ENCODE measurements at places on chromosomes 6 and 20.

DNA sequence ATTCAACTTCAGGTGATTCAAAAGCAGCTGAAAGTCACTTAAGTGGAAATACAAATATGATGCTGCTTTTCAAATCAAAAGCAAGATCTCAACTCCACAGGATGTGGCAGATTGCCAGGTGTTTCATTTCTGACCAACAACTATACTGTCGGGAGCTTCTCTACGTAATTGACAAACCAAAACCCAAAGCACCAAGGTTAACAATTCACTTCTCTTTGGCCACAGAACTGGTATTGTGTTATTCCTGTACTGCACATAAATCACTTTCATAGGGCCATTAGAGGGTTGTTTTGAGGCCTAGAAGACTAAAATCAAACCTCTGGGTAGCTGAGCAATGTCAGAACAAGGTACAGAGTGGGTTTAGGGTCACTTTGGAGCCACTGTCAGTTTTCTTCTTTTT lies 169.7 kb downstream of the HAO1 start:
- DNase-seq, result no peak
- H3K4me3 ChIP-seq, result no peak overlapping the region
- no peaks in the 10 kb centered on the region for H3K36me3 ChIP-seq
- no peaks in the 10 kb centered on the region for H3K4me1 ChIP-seq
- H3K27me3 ChIP-seq, result no peaks in the 10 kb centered on the region

DNA sequence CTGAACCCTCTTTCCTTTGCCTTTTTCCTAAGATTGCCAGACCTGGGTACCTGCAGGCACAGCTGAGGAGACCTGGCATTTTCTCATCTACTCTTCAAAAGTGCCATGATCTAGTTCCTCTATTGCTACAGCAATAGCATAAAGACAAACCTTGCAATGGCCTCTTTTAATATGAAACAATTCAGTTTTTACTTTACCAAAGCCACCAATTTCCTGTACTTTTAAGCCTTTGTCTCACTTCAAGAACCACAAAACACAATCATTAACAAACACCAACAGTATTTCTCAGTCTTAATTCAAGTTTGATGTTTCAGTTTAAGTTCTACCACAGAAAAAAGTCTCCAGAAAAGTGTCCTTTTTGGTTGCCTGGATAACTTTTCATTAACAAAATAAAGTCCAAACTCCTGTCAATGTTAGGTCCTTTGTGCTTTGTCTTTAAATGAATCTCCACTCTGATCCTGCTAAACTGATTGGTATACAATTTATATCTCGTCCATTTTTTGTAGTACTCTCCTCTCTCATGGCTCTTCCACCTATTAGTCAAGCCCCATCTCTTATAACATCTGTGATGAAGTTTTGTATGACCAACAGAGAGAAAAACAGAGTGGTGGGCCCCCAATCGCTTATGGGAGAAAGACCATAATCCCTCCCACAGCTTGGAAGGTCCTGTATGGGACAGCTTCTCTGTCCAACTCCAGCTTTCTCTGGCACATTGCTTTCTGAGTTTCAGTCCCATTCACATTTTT lies 50.5 kb upstream of the THEMIS start:
- no peak for DNase-seq
- H3K4me1 ChIP-seq, result peaks cover 32% of the 10 kb centered on the region
- no peaks in the 10 kb centered on the region for H3K27me3 ChIP-seq

DNA sequence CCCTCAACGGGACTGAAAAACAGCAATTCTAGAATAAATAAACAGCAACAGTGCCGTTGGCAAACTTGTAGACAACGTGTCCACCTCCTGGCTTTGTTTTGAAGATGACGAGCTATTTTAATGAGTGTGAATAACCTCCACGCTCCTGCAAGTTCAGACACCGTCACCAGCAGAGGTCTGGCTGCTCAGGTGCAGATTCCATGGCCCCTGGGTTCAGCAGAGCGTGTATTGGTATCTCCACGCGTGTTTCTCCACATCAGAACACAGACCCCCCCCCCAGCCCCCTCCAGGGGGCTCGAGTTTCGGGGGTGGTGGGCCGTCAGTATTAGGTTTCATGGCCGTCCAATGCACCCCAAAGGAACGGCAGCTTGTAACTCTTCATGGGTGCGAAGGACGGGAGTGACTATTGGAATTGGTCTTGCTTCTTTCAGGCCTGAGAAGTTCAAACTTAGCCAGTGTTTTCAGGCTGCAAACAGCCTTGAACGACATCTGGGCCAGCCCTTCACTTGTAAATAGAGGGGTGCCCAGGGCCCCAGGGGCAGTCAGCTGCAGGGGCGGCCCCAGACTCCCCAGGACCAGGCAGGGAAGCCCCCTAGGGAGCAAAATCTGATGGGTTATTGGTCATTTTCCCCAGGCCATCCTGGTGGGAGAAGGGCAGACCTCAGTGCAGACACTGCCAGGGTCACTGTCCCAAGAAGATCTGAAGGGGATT lies 308.6 kb downstream of the TAF4 start:
- H3K27ac ChIP-seq, result no peak overlapping the region
- no peak overlapping the region for H3K4me3 ChIP-seq
- H3K36me3 ChIP-seq, result no peaks in the 10 kb centered on the region
- no peak for DNase-seq

- peaks cover 24% of the 10 kb centered on the region for H3K4me1 ChIP-seq
- DNase-seq, result no peak
- H3K27ac ChIP-seq, result no peak overlapping the region
- no peak overlapping the region for H3K4me3 ChIP-seq
- peaks cover 3% of the 10 kb centered on the region for H3K36me3 ChIP-seq
Measured at GRCh38 chr6:13360671-13361540, 32.6 kb upstream of the TBC1D7 start.

- no peak for DNase-seq
- no peak overlapping the region for H3K27ac ChIP-seq
- no peak overlapping the region for H3K4me3 ChIP-seq
- no peaks in the 10 kb centered on the region for H3K27me3 ChIP-seq
- H3K36me3 ChIP-seq, result no peaks in the 10 kb centered on the region
- H3K4me1 ChIP-seq, result no peaks in the 10 kb centered on the region
Measured at GRCh38 chr6:20565342-20565741, 31.1 kb downstream of the CDKAL1 start.

GRCh38 chr20:5364136-5364821 lies 47.5 kb upstream of the PROKR2 start:
- H3K27me3 ChIP-seq, result no peaks in the 10 kb centered on the region
- no peaks in the 10 kb centered on the region for H3K4me1 ChIP-seq
- no peak overlapping the region for H3K4me3 ChIP-seq
- no peaks in the 10 kb centered on the region for H3K36me3 ChIP-seq

- DNase-seq, result no peak
- no peaks in the 10 kb centered on the region for H3K27me3 ChIP-seq
- no peaks in the 10 kb centered on the region for H3K4me1 ChIP-seq
- no peak overlapping the region for H3K4me3 ChIP-seq
Measured at GRCh38 chr6:2667617-2668016, 83.1 kb downstream of the MYLK4 start.

- H3K27me3 ChIP-seq, result no peaks in the 10 kb centered on the region
- no peak overlapping the region for H3K4me3 ChIP-seq
- no peak for DNase-seq
- H3K36me3 ChIP-seq, result no peaks in the 10 kb centered on the region
- peak overlapping the region; percentile 16 for H3K27ac ChIP-seq
Measured at GRCh38 chr6:2127484-2127911, 117.9 kb downstream of the GMDS start.

GRCh38 chr6:56840467-56841380 lies 114.2 kb upstream of the BEND6 start:
- no peaks in the 10 kb centered on the region for H3K36me3 ChIP-seq
- peaks cover 24% of the 10 kb centered on the region for H3K27me3 ChIP-seq
- H3K27ac ChIP-seq, result no peak overlapping the region
- no peaks in the 10 kb centered on the region for H3K4me1 ChIP-seq
- DNase-seq, result no peak

- H3K27me3 ChIP-seq, result no peaks in the 10 kb centered on the region
- H3K4me3 ChIP-seq, result no peak overlapping the region
- H3K27ac ChIP-seq, result no peak overlapping the region
- DNase-seq, result no peak
- no peaks in the 10 kb centered on the region for H3K4me1 ChIP-seq
- H3K36me3 ChIP-seq, result no peaks in the 10 kb centered on the region
Measured at GRCh38 chr6:62808565-62809293, 402.5 kb upstream of the FKBP1C start.

- H3K4me3 ChIP-seq, result no peak overlapping the region
- H3K4me1 ChIP-seq, result no peaks in the 10 kb centered on the region
- no peaks in the 10 kb centered on the region for H3K27me3 ChIP-seq
- H3K36me3 ChIP-seq, result no peaks in the 10 kb centered on the region
- H3K27ac ChIP-seq, result no peak overlapping the region
- DNase-seq, result no peak
Measured at GRCh38 chr6:165925474-165926156, 242.0 kb downstream of the TBXT start.

GRCh38 chr20:32184961-32185603 lies 22.5 kb downstream of the PLAGL2 start:
- H3K27ac ChIP-seq, result no peak overlapping the region
- no peaks in the 10 kb centered on the region for H3K36me3 ChIP-seq
- no peak for DNase-seq
- H3K4me3 ChIP-seq, result no peak overlapping the region
- H3K27me3 ChIP-seq, result no peaks in the 10 kb centered on the region
- H3K4me1 ChIP-seq, result peaks cover 8% of the 10 kb centered on the region

DNA sequence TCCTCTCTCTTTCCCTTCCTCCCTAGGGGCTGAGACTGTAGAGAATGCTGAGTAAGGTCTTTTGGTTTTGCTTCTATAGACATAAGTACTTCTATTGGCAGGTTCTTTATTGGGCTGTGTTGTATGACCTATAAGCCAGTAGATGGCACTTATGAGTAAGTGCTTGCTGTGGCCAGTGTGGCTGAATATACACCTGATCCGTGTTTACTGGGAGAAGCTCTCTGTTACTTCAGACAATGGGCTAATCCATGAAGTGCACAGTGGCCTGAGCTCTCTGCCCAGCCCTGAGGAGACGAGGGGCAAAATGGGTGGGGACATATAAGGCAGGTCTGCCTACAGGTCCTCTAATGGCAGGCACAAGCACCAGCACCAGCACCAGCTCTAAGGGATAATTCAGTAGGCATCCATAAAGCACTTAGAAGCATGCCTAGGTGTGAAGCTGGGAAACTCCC lies 610.3 kb downstream of the RNF144B start:
- no peaks in the 10 kb centered on the region for H3K36me3 ChIP-seq
- no peaks in the 10 kb centered on the region for H3K4me1 ChIP-seq
- H3K27ac ChIP-seq, result no peak overlapping the region
- H3K4me3 ChIP-seq, result no peak overlapping the region

DNA sequence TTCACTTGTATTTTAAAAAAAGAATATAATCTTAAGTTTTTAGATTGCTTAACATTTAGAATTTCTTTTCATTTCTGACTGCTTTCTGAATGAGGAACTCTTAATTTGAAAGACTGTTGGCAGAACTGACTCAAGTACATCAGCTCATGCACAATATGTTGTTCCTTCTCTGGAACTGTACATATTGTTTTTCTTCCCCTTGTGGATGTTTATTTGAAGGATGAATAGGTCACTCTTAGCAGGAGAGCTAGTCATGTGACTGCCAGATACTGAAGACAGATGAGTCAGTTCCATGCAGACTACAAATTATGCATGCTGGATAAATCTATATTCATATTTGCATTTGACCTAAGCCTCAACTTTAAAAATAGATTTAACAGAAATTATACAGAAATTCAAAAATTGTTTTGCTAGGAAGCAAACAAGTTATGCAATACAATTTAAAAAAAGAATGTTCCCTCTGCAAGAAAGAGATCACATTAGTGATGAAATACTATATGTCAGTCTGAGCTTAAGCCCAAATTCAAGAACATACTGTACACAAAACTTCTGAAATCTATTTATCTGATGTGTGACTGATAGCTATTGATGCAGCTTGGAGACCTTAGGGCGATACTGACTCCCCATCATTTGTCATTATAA lies 1274.9 kb upstream of the GJE1 start:
- H3K27ac ChIP-seq, result no peak overlapping the region
- no peaks in the 10 kb centered on the region for H3K4me1 ChIP-seq
- no peak overlapping the region for H3K4me3 ChIP-seq

GRCh38 chr6:15515660-15516375 lies 147.0 kb downstream of the DTNBP1 start:
- no peaks in the 10 kb centered on the region for H3K27me3 ChIP-seq
- peaks cover 82% of the 10 kb centered on the region for H3K36me3 ChIP-seq
- peaks cover 25% of the 10 kb centered on the region for H3K4me1 ChIP-seq
- DNase-seq, result no peak

GRCh38 chr6:28906669-28907068 lies 17.1 kb downstream of the TRIM27 start:
- H3K4me3 ChIP-seq, result no peak overlapping the region
- no peak for DNase-seq
- H3K27me3 ChIP-seq, result no peaks in the 10 kb centered on the region
- no peak overlapping the region for H3K27ac ChIP-seq

DNA sequence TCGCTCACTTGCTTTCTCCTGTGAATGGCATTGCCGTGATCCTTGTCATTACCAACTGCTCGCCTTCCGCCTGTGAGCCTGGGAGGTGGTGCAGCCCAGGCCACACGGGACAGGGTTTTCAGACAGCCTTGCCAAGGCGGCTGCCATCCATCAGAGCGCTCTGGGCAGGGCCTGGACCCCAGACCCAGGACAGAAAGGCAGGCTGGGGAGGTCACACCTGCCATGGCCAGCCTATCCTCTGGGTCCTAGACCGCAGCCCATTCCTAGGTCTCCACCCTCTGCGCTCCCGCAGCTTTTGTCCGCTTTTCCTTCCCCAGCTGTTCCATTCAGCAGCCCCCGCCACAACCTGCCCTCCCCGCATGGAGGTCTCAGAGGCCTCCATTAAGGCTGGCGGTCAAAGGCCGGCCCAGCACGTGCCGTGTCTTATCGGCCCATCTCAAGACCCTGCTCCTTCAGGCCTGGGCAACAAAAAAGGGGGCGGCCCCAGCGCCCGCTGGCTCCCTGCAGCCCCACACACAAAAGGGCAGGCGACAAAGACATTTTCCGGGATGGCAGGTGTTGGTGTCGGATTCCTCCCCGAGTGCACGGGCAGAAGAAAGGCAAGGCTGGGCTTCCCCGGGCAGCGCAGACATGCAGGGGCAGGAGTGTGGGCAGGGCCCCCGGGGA lies 28.1 kb downstream of the INSM1 start:
- no peak overlapping the region for H3K27ac ChIP-seq
- H3K27me3 ChIP-seq, result no peaks in the 10 kb centered on the region
- H3K4me3 ChIP-seq, result no peak overlapping the region
- no peak for DNase-seq
- no peaks in the 10 kb centered on the region for H3K36me3 ChIP-seq
- H3K4me1 ChIP-seq, result no peaks in the 10 kb centered on the region

GRCh38 chr20:48558906-48559305 lies 268.9 kb downstream of the PREX1 start:
- H3K27me3 ChIP-seq, result no peaks in the 10 kb centered on the region
- H3K4me3 ChIP-seq, result no peak overlapping the region
- no peak for DNase-seq
- H3K36me3 ChIP-seq, result no peaks in the 10 kb centered on the region

GRCh38 chr6:164534070-164534766 lies 775.2 kb downstream of the C6orf118 start:
- H3K4me3 ChIP-seq, result no peak overlapping the region
- DNase-seq, result no peak
- H3K27me3 ChIP-seq, result no peaks in the 10 kb centered on the region
- H3K36me3 ChIP-seq, result no peaks in the 10 kb centered on the region
- H3K4me1 ChIP-seq, result no peaks in the 10 kb centered on the region
- H3K27ac ChIP-seq, result no peak overlapping the region
